ENCODE measurements at places on chromosomes 12 and 14. TPM values are rescaled to one million over a fixed set of nuclear protein-coding genes. Genes with fewer than 3 reads are reported as not detected.
A peak's percentile ranks its signal among the peaks of the same experiment; 100 is the strongest.

DNA sequence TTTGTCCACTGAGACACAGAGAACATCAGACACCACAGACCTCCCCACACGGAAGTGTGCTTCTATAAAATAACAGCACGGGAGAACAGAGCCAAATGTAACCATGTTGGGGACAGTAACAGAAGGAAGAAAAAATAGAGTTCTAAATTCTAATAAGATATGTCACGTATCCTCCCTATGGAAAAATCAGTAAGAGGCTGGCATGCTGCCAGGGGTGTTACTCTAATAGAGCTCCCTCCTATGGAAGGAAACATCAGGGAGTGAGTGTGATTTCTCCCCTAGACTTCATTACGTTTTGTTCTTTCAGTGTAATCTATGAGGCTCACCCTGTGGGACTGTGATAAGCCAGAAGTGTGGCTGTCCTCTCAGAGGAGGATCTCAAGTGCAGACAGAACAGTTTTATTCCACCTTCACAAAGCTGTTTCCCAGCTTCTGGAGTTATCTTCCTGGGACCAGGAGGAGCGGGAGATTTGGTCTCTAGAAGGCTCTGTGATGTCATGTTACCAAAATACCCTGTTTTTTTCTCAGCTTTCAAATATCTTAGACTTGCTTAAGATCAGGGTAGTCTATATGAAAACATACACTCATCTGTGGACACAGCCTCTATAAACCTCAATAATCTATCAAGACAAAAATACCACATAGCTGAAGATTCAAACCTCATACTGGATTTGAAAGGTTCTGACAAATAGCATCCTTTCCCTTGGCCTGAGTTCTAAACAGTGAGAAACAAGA, 69.3 kb downstream of the ZFC3H1 start:
- no peak for DNase-seq

TTLL5 gene
- 33.1 TPM for total RNA-seq

GRCh38 chr14:20681348-20682126, 2.8 kb upstream of the RNASE4 start:
- DNase-seq, result peak; percentile 88

SLC25A21 gene
- not detected for total RNA-seq

RDH12 gene
- not detected for total RNA-seq

DNA sequence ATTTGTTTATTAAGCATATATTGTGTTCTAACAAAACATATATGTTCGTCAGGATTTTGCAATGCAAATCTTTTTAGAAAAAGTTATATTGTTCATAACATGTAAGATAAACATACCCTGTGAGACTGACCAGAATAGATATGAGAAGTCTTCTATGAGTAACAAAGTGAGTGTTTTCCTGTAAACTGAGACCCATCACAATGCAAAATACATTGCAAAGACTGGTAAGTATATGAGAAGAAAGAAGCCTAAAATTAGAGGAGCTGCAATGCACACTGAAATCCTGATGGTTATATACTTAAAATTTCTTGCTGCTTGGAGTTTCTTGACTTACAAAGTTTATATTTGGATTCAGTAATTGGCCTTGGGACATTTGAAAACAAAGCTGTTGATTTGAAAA, 6.0 kb downstream of the HMGA2 start:
- DNase-seq, result no peak
